GM13976 (cell line): ENCODE measurements at places on chromosomes 2 and 18.

- no peak for DNase-seq
Observed at GRCh38 chr18:48878471-48878870, 72.3 kb downstream of the SMAD7 start.

DNA sequence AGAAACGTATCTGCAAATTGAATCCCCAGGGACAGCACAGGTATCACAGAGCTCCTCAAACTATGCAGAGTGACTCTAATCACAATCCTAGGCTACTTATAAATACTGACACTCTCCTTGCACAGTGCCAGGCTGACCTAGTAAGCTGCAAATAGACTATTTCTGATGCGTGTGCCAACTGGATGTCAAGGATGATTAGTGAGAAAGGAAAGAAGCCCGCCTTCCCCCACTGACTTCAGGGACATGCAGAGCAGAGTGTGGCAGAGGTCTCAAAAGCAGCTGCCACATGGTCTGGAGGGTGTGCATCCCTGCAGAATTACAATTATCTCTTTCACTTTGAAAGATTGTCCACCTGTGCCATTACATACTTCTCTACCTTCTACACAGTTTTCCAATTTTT is 235.6 kb downstream of the CPS1 start:
- DNase-seq = no peak

GRCh38 chr2:148909114-148909513 is 34.1 kb downstream of the KIF5C start:
- DNase-seq = no peak

- no peak for DNase-seq
Observed at GRCh38 chr2:153195342-153195741, 283.2 kb downstream of the RPRM start.

- DNase-seq = no peak
Observed at GRCh38 chr2:11234309-11234708, 79.0 kb downstream of the SLC66A3 start.

GRCh38 chr2:70807102-70807827 is 13.1 kb downstream of the CLEC4F start:
- DNase-seq = no peak

- DNase-seq = peak; percentile 72
Observed at GRCh38 chr2:212686285-212686895, 147.8 kb upstream of the ERBB4 start.

DNA sequence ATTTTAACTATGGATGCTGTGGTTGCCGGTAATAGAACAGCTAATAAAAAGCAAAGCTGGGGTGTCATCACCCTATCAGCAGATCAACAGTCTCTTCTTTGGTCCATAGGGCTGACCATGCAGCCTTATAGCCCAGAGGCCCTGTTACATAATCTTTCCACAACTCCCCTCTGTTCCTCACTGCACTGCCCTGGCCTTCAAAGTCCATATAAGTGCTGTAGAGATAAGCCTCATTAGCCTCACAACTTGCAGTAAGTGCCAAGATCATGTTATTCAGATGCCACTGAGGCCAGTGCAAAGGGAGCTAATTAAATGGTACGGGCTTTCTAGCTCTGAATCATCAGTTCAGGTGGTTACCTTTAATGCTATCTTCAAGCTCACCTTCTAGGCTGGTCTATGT is 89.7 kb upstream of the CXCR4 start:
- DNase-seq = no peak

DNA sequence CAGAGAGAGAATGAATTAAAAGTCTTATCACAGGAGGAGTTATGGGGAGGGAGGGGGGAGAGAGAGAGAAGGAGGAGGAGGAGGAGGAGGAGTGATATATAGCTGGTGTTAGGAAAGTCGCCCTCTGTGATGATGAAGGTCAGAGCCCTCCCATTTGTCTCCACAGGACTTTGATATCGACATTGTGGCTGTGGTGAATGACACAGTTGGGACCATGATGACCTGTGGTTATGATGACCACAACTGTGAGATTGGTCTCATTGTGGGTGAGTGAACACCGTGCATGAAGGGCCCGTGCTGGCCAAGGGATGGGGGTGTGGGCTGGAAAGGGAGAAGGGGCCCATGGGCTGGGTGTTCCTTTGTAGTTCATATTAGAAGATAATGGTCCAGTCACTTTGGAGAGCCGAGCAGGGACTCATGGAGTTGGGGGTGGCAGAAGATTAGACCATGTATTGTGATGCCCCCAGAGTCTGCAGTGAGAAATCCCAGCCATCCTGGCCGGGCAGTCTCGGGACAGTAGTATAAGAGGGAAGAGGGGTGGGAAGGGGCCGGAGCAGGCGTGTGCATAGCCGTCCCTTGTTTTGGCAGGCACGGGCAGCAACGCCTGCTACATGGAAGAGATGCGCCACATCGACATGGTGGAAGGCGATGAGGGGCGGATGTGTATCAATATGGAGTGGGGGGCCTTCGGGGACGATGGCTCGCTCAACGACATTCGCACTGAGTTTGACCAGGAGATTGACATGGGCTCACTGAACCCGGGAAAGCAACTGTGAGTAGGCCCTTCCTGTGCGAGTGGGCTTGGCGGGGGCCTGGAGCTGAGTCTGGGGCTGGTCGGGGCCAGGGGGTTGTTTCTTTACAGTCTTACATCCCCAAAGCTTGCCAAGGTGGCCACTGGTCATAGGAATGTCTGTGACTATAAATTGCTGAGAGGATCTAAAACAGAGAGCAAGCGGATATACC is 40.0 kb downstream of the HK2 start:
- no peak for DNase-seq

DNA sequence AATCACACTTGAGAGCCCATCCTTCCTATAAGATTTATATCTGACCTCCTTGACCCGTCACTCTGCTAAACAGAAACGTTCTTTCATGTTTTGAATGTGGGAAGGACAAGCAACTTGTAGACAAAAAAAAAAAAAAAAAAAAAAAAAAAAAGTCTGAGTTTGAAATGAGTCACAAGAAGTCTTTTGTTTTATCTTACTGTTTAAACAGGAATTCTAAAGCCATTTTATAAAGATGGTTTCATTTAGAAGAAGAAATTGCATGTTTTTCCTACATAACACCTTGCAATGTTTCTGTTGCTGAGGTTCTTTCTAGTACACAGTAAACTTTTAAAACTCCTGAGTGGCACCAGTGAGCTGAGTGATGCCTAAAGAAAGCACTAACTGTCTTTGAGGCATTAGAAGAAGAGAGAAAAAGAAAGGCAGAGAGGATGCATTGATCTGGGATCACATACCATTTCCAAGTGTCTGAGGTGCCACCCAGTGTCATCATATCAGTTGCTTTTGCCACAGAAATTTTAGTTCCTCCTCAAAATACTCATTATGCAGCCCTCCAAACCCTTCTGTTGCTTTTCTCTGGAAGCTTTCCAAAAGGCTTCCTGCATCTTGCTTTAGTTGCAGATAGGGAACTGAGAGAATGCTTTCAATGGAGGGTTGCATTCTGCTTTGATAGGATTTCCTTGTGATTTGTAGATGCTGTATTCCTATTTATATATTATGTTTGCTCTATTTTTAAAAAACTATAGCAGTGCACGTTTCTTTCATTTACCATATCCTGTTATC is 69.1 kb downstream of the ACVR2A start:
- no peak for DNase-seq

GRCh38 chr18:29174891-29175290 is 998.0 kb upstream of the CDH2 start:
- no peak for DNase-seq

- DNase-seq = peak; percentile 75
Observed at GRCh38 chr18:58761241-58761969, 90.1 kb downstream of the MALT1 start.

DNA sequence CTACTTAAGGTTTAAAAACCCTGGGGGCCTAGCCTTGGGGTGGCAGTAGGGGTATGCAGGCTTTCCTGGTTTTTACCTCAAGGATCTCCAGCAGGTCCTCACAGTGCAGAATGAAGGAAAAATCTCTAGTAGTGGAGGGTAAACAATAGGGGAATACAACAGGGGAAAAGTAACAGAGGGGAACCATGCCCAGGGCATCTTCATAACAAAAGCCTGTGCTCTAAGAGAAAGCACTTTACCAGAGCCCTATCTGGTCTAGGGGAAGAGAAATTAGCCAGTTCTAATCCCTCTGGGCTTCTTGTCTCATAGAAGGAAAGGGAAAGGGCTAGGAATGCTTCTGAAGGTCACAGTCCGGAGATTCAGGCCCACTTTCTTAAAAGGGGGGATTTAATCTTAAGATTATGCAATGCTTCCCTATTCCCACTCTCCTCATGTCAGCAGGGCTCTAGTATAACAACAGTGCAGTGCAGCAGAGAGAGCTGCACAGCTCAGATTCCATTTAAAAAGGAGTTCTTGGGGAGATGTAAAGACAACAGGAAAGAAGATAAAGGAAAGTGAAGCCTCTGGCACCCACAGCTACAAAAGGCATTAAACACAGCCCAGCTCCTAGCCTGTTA is 149.0 kb upstream of the CYP1B1 start:
- DNase-seq = no peak

DNA sequence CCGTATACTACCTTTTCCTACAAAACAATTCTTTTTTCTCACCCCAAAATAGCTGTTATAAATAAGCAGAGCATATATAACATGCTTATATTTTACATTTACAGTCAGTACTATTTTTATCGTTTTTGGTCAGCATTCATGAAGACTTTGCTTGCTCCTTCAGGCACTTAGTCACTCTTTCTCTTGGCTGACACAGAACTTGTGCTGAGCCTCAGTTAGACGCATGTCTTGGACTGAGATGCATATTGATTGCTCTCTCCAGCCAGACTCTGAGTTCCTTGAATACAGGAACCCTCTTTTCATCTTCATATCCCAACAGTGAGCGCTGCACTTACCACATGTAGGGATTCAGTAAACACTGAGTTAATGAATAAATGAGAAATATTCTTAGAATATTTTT is 158.3 kb downstream of the RTN4 start:
- no peak for DNase-seq

DNA sequence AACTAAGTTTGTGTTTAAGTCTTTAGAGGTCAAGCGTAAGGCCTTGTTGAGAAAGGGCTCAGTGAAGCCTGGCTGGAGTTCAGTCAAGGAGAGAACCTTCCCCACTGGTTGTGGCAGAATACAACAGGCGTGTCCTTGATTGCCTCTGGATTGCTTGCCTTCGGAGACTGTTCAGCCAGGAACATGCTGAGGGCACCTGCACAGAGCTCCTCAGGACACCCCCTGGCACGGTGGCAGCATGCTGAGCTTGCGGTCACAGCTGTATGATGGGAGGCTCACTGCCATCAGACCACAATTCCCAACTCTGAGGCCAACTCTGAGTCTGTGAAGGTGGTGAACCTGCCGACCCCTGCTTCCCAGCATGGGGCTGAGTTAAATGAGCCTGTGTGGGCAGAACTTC is 130.0 kb downstream of the LPIN1 start:
- DNase-seq = no peak

- no peak for DNase-seq
Observed at GRCh38 chr2:149899390-149899789, 311.8 kb upstream of the MMADHC start.

GRCh38 chr18:76838182-76838581 is 15.8 kb downstream of the ZNF236 start:
- DNase-seq = no peak

DNA sequence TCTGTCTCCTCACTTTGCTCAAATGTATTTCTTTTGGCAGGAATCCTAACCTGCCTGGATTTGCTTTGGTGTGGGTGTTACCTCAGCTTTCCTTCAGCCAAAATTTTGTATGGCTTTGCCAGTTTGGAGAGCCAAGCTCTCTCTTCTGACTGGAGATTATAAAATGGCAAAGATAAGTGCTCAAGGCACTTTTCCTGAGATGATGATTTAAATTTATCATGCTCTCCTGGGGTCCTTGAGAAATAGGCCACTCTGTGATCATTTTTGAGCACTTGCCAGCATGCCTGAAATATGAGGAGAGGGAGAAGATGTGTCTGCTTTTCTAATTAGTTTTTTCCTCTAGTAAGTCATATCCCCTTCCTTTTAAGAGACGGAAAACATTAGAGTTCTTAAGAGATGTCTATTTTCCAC is 683.0 kb downstream of the SLC4A3 start:
- no peak for DNase-seq

DNA sequence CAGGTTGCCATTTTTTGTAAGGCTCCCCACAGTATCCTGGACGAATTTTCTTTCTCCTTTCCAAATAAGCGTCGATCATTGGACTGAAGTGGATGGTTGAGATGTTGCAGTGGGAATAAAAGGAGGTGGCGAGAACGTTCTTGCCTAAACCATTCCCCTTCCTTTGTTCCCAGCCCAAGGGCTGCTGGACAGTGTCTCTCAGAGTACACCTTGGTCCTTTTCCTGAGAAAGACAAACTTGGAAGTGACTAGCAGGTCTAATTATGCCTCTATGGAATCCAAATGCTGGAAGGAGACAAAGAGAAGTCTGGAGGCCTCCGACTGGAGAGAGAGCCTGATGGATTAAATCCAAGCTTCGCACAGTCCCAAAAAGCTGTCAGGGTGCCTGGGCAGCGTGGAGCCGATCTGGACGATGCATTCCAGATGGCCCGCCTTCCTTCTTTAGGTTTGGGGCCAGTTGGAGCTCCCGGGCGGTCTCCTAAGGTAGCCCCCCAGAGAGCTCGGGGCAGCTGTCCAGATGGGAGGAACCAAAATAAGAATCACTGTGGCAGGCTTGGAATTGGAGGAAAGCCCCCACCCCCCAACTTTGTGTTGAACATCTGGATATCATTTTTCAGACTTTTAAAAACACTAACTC is 186.8 kb downstream of the TMEM247 start:
- DNase-seq = no peak

- no peak for DNase-seq
Observed at GRCh38 chr2:19800796-19801195, 101.0 kb downstream of the TTC32 start.

- DNase-seq = no peak
Observed at GRCh38 chr2:144210076-144210475, 309.8 kb downstream of the ZEB2 start.

DNA sequence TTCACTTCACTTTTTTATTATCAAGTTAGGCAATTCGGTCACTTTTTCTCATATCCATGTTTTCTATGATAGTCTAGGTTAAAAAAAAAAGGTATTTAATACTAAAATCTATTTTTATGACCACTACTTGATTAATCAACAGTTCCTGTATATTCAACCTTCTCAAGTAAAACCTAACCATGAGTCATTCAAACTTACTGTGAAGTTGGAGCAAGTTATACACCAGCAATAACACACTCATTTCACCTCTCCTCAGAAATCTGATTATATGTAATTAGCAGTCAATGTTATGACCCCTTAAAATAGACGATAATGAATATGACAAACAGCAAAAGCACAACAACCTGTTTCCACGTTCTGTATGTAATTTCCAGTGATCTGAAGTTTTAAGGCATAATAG is 35.0 kb upstream of the ADAM17 start:
- no peak for DNase-seq

GRCh38 chr2:210461401-210461800 is 15.2 kb downstream of the LANCL1 start:
- no peak for DNase-seq

GRCh38 chr2:152761214-152761613 is 42.8 kb downstream of the ARL6IP6 start:
- DNase-seq = no peak

GRCh38 chr18:43013486-43013885 is 102.0 kb downstream of the RIT2 start:
- DNase-seq = no peak

- DNase-seq = no peak
Observed at GRCh38 chr18:49904871-49905555, 91.7 kb upstream of the ACAA2 start.

- DNase-seq = no peak
Observed at GRCh38 chr2:102033031-102033749, 41.4 kb downstream of the IL1R2 start.

- DNase-seq = no peak
Observed at GRCh38 chr2:238600506-238601432, 174.0 kb downstream of the ASB1 start.
